LHCN-M2 (cell line): ENCODE measurements at places on chromosomes 5 and 9. TPM values are rescaled to one million over a fixed set of nuclear protein-coding genes. Genes with fewer than 3 reads are reported as not detected.

The CDKN2A gene
- total RNA-seq, result 310 and 321 TPM in 2 replicates

- DNase-seq, result peak; percentile 63
Measured at GRCh38 chr9:128438343-128439109, 17.3 kb upstream of the ODF2 start.

DNA sequence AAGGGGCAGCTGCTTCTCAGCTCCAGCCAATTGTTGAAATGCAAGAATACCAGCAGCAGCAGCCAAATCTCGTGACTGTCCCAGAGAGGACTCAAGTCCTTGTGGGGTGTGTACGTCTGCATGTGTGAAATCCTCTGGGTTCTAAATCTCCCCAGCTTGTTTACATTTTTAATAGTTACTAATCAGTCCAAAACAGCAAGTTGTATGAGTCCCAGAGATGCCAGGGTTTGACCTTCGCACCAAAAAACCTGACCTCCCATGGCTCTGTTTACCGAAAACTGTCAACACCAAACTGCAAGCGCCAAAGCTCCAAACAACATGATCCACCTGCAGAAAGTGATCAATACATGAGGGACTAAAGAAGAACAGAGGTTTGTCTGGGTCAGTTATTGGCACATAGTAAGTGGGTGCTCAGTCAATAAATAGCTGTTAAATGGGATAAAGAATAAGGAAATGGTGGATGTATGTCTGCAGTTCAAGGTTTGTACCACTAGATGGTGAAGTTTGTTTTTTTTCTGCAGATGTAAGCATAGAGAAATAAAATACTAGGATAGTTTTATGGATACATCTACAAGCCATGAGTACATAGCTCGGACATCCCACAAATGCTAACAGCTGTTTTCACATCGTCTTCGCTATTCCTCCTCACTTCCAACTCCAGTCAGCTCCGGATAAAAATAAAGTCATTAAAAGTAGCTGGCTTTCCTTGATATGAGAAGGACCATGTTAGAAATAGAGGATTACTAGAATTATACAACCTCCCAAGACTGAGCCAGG is 85.3 kb upstream of the ADRB2 start:
- peak; percentile 85 for DNase-seq

- DNase-seq, result no peak
Measured at GRCh38 chr5:172719211-172719610, 51.8 kb downstream of the DUSP1 start.

GRCh38 chr5:131488463-131488862 is 146.6 kb downstream of the RAPGEF6 start:
- peak; percentile 47 for DNase-seq

DNA sequence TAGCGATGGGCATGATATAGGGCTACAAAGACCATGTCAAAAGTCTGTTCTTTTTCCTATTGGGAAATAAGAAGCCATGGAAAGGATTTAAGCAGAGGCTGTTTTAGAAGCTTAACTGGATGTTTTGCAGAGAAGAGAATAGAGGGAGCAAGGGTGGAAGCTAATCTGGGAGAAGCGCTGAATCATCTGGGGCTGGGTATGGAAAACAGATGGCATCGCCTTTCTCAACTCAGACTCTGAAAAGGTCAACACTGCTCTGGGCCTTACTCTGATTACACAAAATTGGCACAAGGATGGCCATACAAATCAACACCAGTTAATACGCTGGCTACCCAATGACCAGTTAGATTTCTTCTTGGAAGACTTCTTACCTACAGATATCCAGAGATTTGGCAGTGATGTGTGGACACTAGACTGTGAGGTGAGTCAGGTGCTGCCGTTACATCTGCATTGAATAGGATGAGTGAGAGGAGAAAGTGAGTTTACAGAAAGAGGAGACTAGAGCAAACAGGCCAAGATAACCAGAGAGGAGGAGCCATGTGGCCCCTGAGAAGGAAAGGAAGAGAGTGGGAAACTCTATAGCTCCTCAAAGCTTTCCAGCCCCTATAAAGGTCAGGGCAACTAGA is 6.2 kb upstream of the TCERG1 start:
- DNase-seq, result peak; percentile 43

DNA sequence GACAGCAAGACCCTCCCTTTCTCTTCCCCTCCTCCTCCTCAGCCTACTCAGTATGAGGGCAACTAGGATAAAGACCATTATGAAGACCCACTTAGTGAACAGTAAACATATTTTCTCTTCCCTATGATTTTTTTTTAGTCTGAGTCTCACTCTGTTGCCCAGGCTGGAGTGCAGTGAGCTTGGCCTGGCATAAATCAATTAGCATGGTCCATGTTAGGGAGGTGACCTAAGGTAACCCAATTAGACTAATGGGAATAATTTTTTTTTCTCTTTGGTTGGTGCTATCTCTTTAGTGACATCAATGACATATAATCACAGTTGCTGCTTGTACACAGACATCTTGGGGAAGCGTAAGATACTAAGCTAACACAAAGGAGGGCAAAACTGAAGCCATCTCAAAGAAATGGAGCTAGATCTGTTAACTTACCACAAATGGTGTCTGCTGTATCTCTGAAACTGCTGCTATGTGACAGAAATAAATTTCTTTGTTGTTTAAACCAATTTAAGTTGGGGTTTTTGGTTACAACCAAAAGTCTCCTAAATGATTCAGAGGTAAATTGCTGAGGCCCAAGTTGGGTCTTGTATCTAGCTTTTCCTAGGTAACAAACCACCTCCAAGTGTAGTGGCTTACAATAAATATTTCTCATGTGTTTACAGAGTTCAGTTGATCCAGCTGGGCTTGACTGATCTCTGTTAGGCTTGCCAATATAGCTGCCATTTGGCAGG is 13.3 kb downstream of the PKD2L2 start:
- DNase-seq, result no peak

DNA sequence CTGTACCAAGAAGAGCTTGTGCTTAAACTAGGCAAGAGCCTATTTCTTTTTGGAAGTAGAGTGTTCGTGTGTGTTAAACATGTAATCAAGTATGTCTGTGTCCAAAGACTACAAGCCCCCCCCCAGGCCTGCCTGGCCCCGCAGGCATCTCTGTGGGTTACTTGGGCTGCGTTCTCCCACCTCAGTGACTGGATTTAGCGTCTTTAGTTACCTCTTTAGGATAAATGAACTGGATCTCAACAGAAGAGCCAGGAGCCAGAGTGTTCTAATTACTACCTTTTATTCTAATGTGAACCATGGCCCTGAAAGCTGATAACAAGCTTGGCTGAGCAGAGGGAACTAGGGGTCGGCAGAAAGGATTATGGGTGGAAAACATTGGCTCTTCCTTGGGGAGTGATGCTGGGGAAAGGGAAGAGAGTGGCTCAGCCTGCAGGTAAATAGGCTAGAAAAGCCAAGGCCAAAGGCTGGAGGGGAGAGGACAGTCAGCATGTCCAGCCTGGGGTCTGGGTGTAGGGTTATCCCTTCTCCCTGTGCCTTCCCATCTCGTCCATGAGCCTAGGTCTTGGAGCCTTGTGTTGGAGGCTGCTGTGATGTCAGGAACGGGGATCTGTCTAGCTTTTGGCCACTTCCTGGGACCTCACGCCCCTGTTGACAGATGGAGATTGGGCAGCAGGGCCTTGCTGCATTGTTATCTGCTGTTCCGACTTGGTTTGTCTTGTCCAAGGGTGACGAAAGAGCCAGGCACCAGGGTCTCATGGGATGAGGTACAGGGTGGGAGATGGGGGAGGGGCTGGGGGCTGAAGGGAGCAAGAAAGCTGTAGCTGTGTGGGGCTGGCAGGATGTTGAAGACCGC is 11.1 kb downstream of the CD74 start:
- DNase-seq, result no peak

DNA sequence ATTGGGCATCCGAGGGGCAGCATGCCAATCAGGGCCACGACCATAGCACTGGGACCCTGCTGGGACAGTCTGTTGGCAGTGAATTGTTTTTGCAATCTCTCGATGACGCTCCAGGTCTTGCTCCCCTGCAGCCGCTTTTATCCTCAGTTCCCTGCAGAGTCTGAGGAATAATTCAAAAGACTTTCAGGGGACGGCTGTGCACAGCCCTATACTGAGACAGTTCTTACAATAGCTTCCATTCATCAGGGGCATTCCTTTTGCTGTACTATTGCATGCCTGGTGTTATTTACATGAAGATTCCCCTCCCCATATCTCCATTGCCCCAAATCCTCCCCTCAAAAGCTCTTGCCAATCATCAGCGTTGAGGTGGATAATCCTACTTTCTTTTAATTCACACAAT is 163.3 kb upstream of the WWC1 start:
- no peak for DNase-seq
